ENCODE measurements at places on chromosomes 16 and 17.

DNA sequence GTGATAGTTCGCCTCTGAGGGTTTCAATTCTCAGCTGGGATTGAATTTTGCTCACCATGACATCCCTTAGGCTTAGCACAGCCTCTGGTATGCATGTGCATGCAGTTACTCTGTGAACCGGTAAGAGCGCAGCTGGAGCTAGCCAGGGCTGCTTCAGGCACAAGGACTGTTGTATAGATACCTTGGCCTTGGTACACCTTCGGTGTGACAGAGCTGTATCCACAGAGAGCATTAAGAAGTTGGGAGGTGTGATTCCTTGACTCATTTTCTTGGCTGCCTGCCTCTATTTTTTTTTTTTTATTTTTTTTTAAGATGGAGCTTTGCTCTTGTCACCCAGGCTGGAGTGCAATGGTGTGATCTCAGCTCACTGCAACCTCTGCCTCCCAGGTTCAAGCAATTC, 2.2 kb upstream of the NUTF2 start:
- no peak for DNase-seq

DNA sequence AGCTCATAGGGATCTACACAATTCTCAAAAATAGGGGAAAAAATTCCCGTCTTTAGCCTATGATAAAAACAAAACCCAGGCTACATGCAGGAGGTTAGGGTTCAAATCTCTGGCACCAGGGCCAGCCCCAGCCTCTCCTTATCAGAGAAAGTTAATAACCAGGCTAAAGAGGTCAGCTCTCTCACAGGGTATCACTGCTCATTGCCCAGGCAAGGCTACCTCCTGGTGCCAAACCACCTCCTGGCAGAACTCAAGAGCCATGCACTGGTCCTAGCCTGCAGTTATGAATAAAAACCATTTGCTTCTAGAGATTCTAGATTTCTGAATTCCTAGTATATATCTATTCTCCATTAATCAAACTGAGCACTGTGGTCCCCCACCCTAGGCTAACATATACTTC, 65.8 kb downstream of the CREBBP start:
- DNase-seq = no peak

GRCh38 chr17:71111460-71111859, 942.1 kb downstream of the KCNJ2 start:
- DNase-seq = no peak

GRCh38 chr17:40268141-40268712, 19.5 kb upstream of the CDC6 start:
- no peak for DNase-seq

- no peak for DNase-seq
Measured at GRCh38 chr16:78298986-78299385, 199.5 kb downstream of the WWOX start.

GRCh38 chr17:41777574-41778188, 8.8 kb downstream of the JUP start:
- no peak for DNase-seq

DNA sequence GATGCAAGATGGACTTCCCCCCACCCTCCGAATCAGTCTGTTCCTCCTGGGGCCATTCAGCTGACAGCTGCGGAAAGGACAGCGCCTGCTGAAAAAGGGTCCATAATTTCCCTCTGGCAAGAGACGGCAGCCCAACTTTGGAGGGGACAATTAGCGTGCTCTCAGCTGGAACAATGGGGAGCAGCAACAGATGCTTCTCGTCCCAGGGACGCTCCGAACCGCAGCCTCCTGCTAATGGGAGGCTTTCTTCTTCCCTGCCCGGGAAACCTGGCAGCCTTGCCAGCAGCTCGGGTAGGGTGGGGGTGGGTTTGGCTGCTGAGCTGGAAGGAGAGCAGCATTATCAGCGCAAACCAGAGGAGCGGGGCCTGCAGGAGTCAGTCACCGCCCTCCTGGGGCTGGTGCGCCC, 500.0 kb upstream of the SALL1 start:
- no peak for DNase-seq

GRCh38 chr17:27968206-27968732, 74.2 kb upstream of the NLK start:
- DNase-seq = no peak

DNA sequence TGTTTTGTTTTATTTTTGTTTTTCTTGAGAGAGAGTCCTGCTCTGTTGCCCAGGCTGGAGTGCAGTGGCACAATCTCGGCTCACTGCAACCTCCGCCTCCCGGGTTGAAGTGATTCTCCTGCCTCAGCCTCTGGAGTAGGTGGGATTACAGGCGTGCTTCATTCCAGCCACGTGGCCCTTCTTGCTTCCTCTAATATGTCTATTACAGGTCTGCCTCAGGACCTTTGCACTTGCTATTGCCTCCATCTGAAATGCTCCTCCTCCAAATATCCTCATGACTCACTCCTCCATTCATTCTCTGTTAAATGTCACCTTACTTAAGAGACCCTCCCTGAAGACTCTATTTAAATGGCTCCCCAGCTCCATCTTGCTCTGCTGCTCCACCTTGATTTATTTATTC, 39.0 kb downstream of the LYRM9 start:
- no peak for DNase-seq

GRCh38 chr17:4892499-4893221, 6.7 kb upstream of the C17orf107 start:
- DNase-seq = no peak

DNA sequence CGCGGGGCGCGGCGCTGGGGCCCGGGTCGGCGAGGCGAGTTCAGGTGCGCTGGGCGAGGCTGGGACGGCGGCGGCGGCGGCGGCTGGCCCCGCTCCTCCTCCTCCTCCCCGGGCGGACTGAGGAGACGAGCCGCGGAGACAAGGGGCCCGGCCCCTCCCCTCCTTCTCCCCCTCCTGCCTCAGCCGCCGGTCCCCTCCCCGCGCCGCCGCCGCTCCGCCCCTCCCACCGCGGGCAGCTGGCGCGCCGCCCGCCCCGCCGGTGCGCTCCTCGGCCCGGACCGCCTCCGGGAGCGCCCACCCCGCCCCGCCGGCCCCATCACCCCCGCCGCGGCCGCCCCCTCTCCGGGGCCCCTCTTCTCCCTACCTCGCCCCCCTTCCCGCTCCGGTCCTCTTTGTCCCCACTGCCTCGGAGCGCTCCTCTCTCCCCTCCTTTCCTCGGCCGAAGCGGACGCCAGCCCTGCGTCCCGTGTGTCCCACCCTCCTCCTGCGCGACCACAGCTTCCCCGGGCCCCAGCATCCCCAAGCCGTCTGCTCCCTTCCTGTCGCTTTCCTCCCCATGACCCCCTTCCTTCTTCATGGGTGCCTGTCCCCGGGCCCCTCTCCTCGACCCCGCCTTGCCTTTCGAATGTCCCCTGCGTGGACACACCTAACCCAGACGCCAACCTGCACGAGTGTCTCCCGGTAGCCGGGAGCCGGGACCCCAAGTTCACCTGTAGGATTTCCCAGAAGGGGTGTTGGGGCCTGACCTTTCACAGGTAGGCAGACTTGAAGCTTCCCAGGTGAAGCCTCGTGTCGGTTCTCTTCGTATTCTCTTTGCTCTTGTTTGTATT, at the start of gene TOX3:
Gene TOX3 (minus strand): TSS at position 140 of the 830 bp plus-strand sequence. CDS start 420 bp downstream, outside the sequence.
- no peak for DNase-seq

DNA sequence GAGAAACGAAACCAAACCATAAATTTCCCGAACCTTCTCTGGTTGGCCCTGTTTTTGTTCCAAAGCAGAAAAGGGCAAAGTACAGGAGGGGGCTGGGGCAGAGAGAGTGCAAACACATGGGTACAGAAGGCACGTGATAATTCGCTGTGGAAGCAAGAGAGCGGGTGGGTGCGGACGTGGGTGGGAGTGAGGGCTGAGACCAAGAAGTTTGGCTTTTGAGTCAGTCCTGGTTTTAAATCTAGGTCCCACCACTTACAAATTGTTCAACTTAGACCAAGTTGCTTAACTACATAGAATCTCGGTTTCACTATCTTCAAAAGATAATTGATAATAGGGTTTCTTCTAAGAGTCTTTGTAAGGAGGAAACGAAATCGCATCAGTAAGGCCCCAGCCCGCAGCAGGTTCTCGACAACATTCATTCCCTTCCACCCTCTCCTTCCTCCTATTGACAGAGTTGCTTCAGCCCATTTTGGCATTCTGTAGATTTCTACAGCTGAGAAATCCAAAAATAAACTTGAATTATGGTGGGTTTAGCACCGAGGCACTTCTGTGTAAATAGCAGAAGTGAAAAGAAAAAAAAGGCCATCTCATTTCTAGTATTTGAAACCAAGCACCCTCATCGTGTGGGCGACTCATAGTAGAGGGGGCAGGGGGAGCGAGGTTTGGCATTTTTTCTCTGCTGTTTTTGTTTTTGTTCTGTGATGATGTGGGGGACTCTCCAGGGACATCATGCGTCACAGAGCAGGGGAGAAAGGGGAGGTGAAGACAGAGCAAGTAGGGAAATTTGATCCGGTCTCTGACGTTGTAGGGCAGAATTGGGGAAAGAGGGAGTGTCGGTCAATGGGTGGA, 33.6 kb upstream of the CCR7 start:
- no peak for DNase-seq

DNA sequence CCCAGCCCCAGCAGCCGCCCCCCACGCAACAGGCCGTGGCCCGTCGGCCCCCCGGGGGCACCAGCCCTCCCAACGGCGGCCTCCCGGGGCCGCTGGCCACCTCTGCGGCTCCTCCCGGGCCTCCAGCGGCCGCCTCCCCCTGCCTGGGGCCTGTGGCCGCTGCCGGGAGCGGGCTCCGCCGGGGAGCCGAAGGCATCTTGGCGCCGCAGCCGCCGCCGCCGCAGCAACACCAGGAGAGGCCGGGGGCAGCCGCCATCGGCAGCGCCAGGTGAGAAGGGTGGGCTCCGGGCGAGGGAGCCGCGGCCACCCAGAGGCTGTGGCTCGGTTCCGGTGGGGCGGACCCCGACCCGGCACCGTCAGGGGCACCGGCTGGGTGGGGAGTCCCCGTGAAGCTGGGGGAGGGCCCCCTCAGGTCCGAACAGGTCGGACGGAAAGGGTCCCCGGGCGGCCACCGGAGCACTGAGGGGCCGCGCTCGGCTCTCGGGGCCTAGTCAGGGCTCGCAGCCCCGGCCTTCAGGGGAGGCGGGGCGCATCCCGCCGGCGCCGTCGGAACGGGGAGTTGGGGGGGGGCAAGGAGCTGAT, 583 bp downstream of the ATXN2L start:
- no peak for DNase-seq

- no peak for DNase-seq
Measured at GRCh38 chr16:89727406-89728120, 6.2 kb downstream of the ZNF276 start.

DNA sequence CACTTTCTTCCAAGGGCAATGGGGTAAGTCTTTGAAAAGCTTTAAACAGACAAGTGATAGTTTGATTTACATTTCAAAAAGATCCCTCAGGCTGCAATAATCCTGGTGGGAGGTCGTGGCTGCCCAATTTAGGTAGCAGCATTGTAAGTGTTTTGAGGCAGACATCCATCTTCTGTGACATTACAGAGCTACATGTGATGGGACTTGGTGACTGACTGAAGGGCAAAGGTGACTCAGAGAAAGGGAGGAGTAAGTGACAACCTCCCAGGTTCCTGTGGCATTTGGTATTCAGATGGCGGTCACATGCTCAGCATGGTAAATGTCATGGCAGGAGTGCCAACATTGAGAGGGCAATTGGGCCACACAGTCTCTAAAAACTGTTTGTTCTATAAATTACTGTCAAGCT, 26.5 kb downstream of the STAT3 start:
- DNase-seq = no peak

DNA sequence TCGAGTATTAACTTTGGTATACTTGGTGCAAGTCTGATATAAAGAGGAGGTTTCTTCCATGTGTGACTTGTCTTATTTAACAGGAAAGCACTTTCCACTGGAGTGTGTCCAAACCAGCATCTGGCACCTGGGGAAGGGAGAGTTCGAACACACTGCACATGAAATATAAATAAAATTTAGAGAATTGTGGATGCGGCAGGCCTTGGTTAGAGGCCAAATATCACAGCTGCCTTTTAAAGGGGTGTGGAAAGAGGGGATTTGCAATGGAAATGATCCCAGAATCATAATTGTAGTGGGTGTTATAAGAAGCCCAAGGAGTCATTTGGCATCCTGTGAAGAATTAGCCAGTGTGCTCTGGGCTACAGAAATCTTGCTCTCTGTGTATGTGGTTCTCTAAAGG, 4.3 kb upstream of the NXN start:
- DNase-seq = no peak

- no peak for DNase-seq
Measured at GRCh38 chr17:6347776-6348175, 87.1 kb downstream of the AIPL1 start.

- DNase-seq = no peak
Measured at GRCh38 chr17:10211666-10212065, 13.3 kb upstream of the GAS7 start.

DNA sequence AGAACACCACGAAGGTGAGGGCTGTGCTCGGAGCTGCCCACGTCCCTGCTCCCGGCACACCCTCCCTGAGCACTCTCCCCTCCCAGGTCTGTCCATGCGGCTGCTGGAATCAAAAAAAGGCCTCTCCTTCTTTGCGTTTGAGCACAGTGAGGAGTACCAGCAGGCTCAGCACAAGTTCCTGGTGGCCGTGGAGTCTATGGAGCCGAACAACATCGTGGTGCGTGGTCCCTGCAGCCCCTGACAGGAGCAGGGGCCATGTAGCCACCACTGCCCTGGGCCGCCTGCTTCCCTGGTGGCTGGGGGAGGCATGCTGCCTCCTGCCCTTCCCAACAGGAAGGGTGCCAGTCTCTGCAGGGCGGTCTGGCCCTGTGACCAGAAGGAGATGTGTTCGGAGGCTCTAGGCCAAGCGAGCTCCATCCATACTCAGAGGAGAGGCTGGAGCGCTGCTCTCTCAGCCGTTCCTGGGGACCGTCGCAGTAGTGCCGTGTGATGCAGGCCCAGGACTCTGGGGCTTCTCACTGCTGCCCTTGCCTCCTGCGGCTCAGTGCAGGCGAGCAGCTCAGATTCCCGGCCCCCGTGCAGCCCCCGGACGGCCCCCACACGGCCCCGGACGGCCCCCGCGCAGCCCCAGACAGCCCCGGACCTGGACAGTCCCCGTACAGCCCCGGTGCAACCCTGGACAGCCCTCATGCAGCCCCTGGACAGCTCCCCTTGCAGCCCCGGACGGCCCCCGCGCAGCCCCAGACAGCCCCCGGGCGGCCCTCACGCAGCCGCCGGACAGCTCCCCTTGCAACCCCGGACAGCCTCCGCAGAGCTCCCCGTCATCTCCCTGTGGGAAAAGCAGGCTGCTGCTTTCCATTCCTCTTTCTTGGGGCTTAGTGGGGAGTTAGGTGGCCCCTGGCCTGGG, 20.5 kb downstream of the TCF25 start:
- DNase-seq = no peak

DNA sequence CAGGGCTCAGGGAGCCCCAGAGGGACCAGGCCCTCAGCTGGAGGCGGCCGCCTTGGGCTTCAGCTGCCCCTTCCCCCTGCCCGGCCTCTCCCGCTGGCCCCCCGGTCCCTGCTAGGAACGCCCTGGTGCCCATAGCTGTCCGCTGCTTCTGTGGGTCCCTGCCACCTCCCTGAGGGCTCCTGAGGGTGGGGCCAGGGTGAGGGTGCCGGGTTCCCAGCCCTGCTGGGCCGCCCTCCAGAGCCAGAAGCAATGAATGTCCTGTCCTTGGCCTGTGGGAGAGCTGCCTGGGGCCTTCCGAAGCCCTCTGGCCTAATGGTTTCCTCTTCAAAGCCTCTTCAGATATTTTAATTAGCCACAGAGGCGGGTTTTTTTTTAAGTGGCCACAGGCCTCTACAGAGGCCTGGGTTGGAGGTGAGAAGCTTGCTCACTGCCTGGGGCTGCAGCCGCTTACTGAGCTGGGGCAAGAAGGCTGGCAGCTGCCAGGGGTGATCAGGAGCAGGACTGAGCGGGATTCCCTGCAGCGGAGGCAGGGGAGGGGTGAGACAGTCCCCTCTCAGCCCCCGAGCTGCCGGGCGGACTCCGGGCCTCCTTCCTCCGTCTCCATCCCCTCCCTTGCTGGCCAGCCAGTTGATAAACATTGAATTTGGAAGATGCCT, 9.9 kb downstream of the CENPX start:
- no peak for DNase-seq

All from esophagus squamous epithelium (tissue), 5 donors.